Foreskin melanocyte (primary cell): ENCODE measurements at places on chromosomes 12 and 14.

GRCh38 chr12:83473408-83474095 is 786.8 kb downstream of the TMTC2 start:
- DNase-seq = no peak

- peak; percentile 95 for DNase-seq
Observed at GRCh38 chr12:67681105-67681778, 32.7 kb downstream of the DYRK2 start.

DNA sequence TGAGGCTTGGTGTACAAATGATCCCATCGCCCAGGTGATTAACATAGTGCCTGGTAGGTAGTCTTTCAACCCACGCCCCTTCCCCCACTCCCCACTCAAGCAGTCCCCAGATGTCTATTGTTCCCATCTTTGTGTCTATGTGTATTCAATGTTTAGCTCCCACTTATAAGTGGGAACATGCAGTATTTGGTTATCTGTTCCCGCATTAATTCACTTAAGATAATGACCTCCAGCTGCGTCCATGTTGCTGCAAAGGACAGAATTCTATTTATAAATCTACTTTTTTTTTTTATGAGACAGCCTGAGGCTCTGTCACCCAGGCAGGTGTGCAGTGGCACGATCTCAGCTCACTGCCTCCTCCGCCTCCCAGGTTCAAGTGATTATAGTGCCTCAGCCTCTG is 15.7 kb downstream of the SPX start:
- no peak for DNase-seq

DNA sequence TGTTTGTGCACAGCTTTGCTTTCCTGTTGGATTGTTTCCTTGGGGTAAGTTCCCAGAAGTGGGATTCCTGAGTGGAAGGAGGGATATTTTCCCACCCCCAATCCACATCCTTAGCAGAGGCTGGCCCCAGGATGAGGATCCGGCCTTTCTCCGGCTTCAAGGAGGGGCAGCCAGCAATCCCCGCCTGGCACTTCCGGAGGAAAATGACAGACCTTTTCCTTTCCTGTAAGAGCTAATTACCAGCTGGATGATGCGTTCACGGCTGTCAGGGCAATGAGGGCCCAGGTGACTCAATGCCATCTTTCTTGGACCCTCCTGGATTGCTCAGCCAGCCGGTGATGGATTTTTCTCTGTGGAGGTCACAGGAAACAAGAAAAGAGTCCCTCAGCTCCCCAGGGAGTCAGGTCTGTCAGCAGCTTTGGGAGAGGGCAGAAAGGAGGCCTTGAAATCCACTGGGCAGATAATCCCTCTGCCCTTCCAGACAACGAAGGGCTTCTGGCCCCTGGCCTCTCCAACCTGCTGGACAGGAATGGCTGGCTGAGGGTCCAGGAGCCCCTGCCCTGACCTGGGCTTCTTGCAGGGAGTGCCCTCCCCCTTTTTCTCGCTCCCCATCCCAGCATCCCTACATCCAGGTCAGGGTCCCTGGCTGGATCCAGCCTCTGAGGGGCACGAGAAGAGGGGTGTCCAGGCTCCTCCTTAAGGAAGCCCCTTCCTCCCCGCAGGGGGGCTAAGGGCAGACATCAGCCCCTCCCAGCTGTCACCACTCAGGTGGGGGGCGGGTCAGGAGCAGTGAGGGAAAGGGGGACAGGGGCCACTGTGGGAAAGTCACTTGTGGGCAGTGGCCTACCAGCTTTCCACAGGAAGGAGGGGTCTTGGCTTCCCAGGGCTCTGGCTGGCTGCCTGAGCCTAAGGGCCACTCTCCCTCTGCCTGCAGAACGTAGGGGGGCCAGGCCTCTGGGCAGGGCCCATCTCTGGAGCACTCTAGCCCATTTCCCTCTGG is 16.1 kb upstream of the CCDC85C start:
- no peak for DNase-seq

DNA sequence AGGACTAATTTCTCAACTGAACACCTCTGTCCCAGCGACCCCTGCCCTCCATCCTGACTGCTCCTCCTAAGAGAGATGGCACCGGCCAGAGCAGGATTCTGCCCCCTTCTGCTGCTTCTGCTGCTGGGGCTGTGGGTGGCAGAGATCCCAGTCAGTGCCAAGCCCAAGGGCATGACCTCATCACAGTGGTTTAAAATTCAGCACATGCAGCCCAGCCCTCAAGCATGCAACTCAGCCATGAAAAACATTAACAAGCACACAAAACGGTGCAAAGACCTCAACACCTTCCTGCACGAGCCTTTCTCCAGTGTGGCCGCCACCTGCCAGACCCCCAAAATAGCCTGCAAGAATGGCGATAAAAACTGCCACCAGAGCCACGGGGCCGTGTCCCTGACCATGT is 756 bp downstream of the RNASE7 start:
- DNase-seq = no peak

- DNase-seq = no peak
Observed at GRCh38 chr14:54881761-54882401, 20.7 kb downstream of the GCH1 start.

DNA sequence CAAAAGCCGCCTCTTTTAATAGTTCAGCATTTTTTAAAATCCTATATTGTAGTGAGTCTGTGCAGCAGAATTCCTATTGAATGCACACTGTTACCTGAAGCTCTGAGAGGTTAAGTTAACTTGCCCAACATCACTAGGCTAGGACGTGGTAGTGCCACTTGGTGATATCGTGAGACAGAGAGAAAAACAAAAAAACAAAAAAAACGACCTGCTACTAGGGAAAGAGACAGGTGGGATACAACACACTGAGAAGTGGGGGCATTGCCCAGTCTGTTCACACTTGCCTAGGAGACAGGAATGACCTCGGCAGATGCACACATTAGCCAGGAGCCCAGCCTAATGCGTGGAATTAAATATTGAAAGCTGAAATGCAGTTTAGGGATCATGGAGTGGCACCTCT is 129.7 kb upstream of the CCND2 start:
- no peak for DNase-seq

GRCh38 chr14:103141117-103141796 is 18.0 kb downstream of the TNFAIP2 start:
- no peak for DNase-seq

DNA sequence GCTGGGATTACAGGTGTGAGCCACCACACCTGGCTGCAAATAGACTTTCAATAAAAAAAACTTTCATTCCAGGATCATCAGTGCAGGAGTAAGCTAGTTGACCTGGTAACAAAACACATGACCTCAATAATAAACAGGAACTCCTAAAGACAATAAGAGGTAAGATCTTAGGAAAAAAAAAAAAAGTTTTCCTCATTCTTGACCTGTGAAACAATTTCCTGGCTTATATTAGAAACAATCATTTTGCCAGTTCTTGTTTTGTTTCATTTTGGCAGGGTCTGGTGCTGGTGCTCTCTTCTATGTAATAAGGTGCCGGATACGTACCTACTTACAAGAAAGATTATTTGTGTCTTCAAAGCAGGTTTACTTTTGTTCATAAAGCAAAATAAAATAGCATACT is 90.6 kb upstream of the AMN1 start:
- no peak for DNase-seq

- no peak for DNase-seq
Observed at GRCh38 chr12:132176920-132177551, 32.8 kb downstream of the NOC4L start.

- no peak for DNase-seq
Observed at GRCh38 chr14:65476273-65476941, 63.9 kb downstream of the FUT8 start.

- no peak for DNase-seq
Observed at GRCh38 chr14:22220427-22220826, 368.6 kb downstream of the DAD1 start.
